Caco-2 (cell line): ENCODE measurements at places on chromosomes 12 and 14. TPM values are rescaled to one million over a fixed set of nuclear protein-coding genes. Genes with fewer than 3 reads are reported as not detected.

Gene RASSF9
- 0.20 and 0.35 TPM in 2 replicates for total RNA-seq

Gene SDR9C7
- not detected in 2 replicates for total RNA-seq

Gene ARHGAP9
- total RNA-seq: 0.75 and 1.8 TPM in 2 replicates

Gene CEBPE
- not detected in 2 replicates for total RNA-seq

DNA sequence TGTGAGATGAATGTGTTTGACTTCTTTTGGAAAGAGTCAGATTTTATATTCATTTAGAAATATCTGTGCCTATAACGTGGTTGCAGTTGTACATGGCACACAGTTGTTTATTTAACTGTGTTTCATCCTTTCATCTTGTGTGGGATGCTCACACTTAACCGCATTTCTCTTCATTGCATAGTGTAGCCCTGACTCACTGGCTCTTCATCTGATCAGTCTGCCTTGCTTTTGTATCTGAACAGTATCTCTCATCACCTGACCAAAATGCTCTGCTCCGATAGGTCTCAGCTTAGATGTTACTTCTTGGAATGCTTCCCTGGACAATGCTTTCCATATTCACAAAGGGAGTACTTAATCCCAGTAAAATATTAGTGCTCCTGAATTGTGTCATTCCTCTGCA lies 83.4 kb downstream of the PDE3A start:
- no peaks in the 10 kb centered on the region for H3K4me1 ChIP-seq
- H3K27me3 ChIP-seq: no peaks in the 10 kb centered on the region

DNA sequence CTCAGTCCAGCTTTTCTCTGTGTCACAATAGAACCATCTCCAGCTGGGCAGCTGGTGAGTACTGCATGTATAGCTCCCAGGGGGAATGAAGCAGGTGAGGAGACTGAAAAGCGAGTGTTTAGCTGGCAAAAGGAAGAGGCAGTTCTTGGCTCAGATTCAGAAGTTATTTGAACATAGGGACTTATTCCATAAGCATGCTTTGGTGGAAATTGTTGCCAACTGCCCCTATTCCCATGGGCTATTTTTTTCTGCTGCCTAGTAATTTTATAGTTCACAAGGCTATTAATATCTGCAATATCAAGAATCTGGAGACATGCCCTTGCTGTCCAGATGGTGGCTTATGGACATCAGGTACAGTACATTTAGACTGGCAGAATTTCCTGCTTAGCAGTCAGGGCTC lies 1112.7 kb downstream of the LRFN5 start:
- no peak overlapping the region for H3K27ac ChIP-seq
- no peak for DNase-seq
- H3K36me3 ChIP-seq: no peaks in the 10 kb centered on the region
- no peaks in the 10 kb centered on the region for H3K27me3 ChIP-seq

DNA sequence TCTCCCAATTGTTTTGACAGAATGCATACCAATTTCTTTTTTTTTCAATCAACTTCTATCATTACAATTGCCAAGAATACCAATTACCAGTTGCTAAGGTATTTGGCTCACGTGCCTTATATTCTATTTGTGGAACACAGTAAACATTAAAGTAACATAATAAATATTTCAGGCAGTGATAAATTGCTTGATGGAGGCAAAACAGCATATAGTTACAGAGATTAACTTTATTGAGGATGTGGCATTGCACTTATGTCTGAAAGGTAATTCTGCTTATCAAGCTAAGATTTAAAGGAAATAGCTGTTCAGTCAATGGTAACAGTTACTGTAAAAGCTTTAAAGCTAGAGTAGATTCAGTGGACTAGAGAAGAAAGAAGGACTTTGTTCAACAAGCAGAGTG lies 1107.8 kb downstream of the FSCB start:
- H3K4me1 ChIP-seq: no peaks in the 10 kb centered on the region
- no peak overlapping the region for H3K4me3 ChIP-seq
- no peaks in the 10 kb centered on the region for H3K27me3 ChIP-seq
- no peak overlapping the region for H3K27ac ChIP-seq
- H3K36me3 ChIP-seq: no peaks in the 10 kb centered on the region
- no peak for DNase-seq

DNA sequence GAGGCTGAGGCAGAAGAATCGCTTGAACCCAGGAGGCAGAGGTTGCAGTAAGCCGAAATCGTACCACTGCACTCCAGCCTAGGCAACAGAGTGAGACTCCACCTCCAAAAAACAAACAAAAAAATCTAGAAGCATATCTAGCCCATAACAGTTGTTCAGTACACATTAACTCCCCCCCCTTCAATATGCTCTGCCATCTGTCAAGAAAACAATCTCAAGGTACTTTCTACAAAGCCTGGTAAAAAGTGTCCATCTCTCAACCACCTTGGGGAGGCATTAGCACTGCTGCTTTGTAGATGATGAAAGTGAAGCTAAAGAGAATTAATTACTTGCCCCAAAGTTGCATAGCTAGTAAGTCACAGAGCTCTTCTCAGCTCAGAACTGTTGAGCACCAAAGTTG lies 24.9 kb downstream of the LGALS3 start:
- H3K4me1 ChIP-seq: no peaks in the 10 kb centered on the region
- peaks cover 1% of the 10 kb centered on the region; the same call in 1 of the 2 replicates for H3K36me3 ChIP-seq
- no peak for DNase-seq
- H3K27me3 ChIP-seq: no peaks in the 10 kb centered on the region
- no peak overlapping the region for H3K4me3 ChIP-seq

DNA sequence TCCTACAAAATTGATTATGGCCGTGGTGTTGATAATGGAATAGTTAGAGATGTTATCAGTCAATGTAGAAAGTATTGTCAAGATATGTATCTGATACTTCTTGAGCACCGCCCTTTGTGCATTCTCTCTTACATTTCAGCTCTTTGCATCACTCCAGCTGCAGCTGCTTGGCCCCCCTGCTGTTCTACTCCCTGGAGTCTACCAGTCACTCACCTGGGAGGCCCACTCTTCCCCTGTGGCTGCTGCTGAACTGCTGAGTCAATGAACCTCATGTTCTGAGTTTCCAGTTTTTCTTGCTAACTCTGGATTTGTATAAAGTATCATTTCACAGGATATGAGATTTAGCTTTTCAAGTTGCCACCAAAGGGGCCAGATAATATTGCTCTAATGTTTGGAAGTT lies 312.8 kb upstream of the SLC16A7 start:
- no peaks in the 10 kb centered on the region for H3K27me3 ChIP-seq
- H3K4me3 ChIP-seq: no peak overlapping the region
- no peaks in the 10 kb centered on the region for H3K4me1 ChIP-seq
- no peaks in the 10 kb centered on the region for H3K36me3 ChIP-seq

DNA sequence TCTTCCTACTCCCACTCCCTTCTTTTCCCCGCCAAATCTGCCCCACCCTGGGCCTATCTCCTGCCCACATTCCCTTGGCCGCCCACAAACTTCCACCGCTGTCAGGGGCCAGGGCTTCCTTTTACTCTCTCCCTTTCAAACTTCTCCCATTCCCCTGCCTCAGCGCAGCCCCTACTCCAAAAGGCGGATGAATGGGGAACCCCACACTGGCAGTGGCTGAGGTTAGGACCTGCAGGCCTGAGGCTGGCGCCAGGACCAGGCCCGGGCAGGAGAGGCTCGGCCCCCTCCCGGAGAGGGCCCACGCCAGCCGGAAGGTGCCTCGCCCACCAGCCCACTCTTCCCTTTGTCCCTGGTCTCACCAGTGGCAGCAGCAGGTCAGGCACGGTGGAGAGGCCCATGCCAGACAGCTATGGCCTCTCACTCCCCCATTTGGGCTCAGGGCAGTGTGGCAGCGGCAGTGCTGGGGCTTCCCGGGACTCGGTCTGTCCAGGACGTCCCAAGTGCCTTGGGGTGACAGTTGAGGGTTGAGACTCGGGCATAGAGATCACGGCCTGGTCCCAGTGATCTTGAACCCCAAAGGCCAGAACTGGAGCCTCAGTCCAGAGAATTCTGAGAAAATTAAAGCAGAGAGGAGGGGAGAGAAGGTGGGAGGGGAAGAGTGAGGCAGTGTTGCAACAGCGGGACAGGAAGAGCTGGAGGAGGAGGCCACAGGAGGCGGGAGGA lies at the start of gene TNFRSF1A:
Gene TNFRSF1A (minus strand): TSS at position 660 of the 723 bp plus-strand sequence. CDS start 262 bp downstream, at position 398.
- H3K27me3 ChIP-seq: no peaks in the 10 kb centered on the region
- DNase-seq: peak; percentile 82
- no peak within 1 kb of the TSS for H3K27ac ChIP-seq
- H3K4me1 ChIP-seq: peaks cover 56% of the 10 kb centered on the region
